Epithelial cell of proximal tubule (primary cell): ENCODE measurements at places on chromosomes 11 and 22. TPM values are rescaled to one million over a fixed set of nuclear protein-coding genes. Genes with fewer than 3 reads are reported as not detected.

DNA sequence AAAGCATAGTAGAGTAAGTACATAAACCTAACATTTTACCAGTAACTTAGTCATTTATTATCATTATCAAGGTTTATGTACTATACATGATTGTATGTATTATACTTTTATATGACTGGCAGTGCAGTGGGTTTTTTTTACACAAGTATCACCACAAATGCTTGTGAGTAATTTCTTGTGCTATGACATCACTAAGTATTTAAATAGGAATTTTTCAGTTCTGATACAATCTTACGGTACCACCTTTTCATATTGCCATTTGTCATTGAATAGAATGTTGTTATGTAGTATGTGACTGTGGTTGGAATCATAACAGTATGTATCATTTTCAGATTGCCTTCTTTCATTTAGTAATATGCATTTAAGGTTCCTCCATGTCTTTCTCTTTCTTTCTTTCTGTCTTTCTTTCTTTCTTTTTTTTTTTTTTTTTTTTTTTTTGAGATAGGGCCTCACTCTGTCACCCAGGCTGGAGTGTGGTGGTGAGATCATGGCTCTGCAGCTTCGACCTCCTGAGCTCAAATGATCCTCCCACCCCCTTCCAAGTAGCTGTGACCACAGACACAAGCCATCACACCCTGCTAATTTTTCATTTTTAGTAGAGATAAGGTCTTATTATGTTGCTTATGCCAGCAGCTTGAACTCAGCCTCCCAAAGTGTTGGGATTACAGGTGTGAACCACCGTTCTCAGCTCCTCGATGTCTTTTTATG is 18.6 kb downstream of the ATM start:
- DNase-seq: no peak

GRCh38 chr11:14374922-14375830 is 16.2 kb upstream of the RRAS2 start:
- no peak for DNase-seq

DNA sequence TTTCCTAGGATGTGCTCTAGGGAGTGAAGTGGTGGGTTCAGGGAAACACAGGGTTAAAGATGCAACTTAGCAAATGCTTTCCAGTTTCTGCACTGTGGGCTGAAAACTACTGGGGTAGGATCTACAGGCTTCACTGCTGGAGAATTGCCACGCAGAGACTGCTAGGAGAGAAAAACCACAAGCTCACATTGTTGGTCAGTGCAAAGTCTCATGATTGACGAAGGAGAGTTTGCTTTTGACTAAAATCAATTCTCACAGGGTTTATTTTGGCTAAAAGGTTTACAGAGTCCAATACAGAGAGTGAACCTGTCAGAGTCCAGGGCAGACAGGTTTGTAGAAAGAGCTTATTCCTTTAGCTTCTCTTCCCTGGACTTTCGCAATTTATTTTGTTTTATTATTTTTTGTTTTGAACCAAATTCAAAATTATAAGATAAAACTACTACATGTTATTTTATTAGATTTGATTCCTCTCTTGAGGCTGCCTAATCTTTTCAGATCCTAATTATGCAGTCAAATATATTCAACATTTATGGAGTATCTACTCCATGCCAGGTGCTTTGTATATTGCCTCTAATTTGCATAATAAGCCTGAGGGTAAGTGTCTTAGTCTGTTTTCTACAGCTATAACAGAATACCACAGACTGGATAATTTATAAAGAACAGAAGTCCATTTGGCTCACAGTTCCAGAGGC is 64.7 kb downstream of the MTNR1B start:
- DNase-seq: no peak

The OR51I1 gene
- not detected in 2 replicates for total RNA-seq

The NFAM1 gene
- not detected in 2 replicates for total RNA-seq
